ENCODE measurements at places on chromosomes 3 and 15.

GRCh38 chr3:97278506-97278905, 464.1 kb downstream of the EPHA6 start:
- no peak for DNase-seq

DNA sequence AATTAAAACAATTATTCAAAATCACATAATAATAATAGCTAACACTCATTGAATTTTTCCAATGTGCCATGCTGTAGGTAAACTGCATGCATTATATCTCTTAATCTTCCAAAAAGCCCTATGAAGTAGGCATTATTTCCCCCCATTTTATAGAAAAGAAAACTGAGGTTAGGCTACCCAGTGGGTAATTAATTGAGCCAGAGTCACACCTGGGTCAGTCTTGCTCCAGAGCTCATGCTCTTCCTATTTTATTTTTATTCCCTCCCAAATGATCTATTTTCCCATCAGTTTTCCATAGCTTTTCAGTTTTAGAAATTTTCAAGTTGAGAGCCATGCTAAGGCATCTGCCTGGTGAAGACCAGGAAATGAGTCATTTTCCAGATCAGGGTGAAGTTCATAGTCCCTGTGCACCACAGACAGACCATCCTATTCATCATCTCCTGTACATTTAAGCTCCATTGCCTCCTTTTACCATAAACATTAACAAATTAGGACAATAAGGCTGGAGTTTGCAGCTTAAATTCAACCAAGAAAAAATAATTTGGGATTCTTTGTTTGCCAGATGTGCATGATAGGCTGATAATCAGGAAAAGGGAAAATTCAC, 417.3 kb downstream of the OTOL1 start:
- no peak for DNase-seq

DNA sequence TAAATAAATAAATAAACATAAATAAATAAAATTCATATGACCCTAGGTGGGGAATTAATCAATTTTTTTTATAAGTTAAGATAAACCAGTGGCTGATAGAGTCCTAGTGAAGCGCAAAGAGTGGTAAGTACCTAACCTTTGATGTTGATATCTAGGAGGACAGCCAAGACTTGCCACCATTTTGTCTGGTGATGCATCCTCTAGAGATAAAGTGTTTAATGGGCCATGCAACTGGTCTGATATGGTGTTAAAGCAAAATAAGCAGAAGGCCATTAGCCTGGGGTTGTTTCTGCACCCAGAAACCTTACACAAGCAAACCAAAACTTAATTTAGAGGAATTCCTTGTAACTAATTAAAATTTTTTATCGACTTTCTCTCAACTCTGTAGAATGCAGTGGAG, 9.6 kb upstream of the USP8 start:
- DNase-seq = no peak

- no peak for DNase-seq
Measured at GRCh38 chr3:46997453-46998091, 18.1 kb downstream of the NBEAL2 start.

DNA sequence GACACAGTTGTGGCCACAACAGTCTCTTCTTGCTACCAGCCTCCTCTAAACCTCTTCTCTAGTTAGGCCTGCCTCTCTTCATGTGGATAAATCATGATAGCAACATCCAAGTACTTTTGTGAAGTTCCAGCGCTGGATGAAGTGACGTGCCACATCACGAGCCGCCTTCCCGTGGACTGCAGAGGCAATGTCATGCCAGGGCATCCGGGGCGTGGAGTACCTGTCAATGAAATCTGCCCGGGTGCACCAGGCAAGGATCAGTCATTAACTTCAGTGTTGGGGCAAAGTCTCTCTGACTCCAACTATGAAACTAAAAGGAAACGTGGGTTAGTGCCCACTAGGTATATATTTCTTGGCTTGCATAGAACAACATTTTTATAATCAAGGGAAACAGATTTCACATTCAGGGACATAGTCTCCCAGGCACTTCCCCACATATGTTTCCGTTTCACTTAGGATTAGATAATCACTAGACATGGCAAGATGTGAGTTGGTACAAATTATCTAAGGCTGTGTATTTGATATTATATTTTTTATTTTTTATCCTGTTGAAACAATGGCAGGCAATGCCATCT, 133.6 kb downstream of the PLD1 start:
- DNase-seq = no peak
